ENCODE measurements at places on chromosomes 7 and 10.
A peak's percentile ranks its signal among the peaks of the same experiment; 100 is the strongest.

- DNase-seq = no peak
Observed at GRCh38 chr7:15828881-15829280, 142.4 kb upstream of the MEOX2 start.

DNA sequence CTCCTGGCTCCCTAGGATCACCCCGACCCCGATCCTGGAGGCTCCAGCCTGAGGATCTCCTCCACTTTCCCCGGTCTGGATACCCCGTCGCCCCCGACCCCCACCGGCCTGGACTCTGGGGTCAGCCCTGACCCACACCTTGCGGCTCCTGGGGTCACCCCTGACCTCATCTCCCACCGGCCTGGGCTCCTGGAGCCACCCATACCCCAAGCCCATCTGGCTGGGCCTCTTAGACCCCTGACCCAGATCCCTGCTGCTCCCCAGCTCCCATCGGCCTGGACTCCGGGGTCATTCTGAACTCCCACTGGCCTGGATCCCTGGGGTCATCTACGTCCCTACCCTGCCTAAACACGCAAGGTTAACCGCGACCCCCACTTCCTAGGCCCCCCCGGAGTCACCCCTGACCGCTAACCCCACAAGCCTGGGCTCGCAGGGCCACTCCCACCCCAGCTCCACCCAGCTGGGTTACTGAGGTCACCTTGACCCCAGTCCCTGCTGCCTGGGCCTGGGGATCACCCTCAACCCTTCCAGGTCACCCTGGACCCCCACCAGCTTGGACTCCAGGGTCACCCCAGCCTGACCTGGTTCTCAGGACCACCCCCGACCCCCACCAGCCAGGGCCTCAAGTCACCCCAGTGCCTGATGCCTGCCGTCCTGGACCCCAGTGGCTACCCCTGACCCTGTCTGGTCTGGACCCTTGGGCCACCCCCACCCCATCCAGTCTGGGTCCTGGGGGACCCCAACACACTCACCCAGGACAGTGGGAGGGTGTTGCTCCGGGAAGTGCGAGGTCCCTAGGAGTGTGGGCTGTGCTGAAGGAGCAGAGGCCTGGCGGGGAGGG lies 1.2 kb downstream of the FOXK1 start:
- DNase-seq = no peak

DNA sequence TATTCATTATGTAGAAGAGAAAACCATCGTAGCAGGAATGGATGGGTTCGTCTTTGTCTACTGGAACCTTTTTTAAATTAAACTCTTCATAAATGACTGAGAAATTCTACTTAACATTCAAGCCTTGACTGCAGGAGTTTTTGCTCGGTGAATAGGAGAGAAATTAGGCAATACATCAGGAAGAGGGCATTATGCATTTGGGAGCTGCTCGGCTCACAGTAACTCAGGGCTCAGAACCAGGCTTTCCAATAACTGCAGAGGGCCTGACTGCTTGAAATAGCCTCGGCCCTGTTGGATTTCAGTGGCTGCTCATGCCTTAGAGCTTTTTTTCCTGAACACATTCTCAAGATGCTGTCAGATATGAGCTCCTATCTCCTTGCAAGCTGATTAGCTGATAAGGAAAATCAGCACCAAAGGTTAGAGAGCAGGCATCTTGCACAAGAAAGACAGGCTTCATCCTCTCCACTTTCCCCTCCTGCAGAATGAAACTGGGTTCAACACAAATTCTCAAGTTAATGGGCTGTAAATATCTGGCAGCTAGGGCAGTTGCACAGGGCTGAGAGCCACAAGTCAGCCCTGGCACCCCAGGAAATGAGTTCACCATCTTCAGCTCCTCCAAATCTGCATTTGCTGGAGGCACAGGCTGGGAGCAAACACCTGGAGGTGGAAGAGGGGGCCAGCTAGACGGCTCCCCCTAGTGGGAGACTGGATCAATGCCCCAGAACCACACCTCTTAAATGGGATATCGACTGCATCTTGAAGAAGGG lies 24.3 kb downstream of the TECTB start:
- peak; percentile 6 for DNase-seq

- no peak for DNase-seq
Observed at GRCh38 chr10:48243487-48243886, 31.0 kb downstream of the FRMPD2 start.

DNA sequence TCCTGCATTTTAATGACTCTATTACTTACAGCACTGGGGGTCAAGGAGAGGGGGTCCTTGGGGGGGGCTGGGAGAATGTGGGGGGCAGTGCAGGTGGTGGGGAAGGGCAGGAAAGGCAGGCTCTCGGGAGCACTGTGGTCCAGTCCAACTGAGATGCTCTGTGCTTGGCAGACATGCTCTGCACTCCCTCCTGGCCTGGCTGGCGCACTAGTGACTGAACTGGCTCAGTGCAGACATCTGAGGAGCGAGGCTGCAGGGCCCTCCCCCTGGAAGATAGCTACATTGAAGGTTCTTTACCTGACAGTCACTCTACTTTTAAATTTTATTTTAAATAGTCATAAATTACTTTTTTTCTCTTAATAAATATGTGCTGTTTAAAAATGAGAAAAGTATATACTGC lies 105.7 kb downstream of the NEURL1 start:
- DNase-seq = no peak

DNA sequence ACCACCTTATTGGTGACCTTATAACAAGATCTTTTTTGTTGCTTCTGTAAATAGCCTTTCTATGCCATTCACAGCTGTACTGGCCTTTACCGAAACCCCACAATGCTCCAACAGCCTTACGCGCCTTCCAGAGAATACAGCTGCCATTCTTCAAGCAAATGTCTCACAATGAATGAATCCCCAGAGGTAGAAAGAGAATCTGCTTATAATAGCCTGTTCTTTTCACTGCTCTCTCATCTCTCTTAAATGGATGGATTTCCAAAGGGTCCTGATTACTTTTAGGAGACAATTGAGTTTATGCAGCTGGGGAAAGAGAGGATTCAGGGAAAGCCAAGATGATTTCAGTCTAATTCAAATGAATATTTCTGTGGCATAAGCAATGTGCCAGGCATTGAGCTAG lies 183.1 kb upstream of the PDE1C start:
- no peak for DNase-seq

DNA sequence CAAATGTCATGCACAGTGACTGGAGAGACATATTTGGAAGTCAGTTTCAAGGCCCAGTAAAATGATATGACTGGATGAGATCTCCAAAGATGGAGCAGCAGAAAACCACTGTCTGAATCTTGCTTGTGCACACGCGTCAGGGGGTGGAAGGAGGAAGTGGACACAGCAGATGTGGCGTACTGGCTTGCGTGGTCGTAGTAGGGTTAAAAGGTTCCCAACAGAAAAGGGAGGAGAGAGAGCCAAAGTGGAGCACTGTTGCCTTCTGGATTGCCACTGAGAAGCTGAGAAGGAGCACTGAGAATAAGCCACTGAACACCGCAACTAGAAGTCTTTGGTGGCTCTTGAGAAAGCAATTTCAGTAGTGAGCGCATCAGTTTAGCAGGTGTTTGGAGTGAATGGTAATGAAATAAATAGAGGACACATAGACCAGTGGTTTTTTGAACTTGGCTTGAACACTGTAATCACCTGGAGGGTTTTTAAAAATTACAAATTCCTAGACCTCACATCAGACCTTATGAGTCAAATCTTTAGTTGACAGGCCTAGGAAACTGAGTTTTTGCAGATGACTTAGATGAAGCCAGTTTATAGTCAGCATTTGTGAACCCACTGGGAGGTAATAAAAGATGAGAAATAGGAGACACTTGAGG lies 227.3 kb downstream of the PTEN start:
- DNase-seq = no peak

GRCh38 chr7:15167912-15168311 lies 265.4 kb upstream of the DGKB start:
- no peak for DNase-seq

GRCh38 chr7:120841608-120842007 lies 16.3 kb downstream of the TSPAN12 start:
- no peak for DNase-seq

GRCh38 chr10:49000437-49001398 lies 61.1 kb upstream of the LRRC18 start:
- no peak for DNase-seq

- no peak for DNase-seq
Observed at GRCh38 chr10:79397051-79397450, 48.4 kb downstream of the ZCCHC24 start.

DNA sequence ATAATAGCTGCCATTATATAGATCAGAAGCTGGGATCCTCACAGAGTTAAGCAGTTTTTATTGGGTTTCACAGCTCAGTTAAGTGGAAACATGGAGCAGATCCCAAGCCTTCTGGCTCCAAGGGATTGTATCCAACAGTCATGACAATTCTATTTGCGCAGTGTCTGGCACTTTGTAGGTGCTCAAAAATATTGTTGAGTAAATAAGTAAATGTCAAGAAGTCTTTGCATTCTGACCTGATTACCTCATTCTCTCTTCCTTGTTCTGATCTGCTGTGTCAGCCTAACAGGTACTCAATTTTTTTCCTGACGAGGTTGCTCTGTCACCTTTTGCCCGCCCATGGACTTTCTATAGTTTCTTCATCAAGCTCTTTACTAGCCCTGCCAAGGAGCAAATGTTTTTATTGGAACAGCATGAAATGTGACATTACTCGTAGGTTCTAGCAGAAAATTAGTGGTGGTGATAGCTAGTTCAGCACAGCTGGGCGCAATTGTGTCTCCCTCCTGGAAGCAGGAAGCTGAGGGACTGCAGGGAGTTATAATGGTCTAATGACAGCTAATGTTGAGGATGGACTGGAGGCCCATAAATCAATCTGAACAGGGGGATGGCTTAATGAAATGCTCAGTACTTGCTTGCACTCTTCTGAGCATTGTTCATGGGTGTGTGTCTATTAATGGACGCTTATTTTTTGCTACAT lies 680.2 kb downstream of the CCSER2 start:
- DNase-seq = no peak

DNA sequence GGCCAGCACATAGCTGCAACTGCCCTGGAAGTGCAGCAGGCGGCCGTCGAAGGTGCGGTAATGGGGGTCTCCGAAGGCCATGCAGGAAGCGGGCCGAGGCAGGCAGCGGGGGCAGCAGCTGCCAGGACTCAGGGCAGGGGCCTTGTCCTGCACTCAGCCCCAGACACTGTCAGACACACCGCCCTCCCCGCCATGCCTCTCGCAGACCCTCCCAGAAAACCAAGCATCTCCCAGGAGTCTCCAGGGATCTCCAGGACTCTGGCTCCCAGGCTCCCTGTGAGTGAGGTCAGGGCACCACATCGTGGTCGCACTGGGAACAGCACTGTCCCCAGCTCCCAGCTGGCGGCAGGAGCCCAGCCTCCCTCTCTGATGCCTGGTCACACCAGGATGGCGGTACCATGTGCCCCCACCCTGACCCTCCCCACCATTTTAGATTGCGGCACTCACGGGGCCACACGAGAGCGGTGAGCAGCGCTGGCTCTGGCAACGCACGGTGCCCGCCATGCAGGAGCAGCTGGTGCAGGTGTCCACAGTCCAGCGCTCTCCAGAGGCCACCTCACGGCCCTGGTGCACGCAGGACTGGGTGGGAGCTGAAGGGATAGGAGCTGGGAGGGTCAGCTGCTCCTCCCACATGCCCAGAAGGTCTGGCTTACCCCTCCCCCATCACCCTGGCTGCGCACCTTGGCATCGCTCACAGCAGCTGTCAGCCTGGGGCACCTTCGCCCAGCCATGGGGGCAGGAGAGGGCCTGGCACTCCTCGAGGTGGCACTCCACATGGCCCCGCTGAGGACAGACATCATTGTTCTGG lies 17.5 kb downstream of the ATP6V1F start:
- DNase-seq = peak; percentile 75

- DNase-seq = no peak
Observed at GRCh38 chr10:15579605-15580004, 140.1 kb downstream of the ITGA8 start.

DNA sequence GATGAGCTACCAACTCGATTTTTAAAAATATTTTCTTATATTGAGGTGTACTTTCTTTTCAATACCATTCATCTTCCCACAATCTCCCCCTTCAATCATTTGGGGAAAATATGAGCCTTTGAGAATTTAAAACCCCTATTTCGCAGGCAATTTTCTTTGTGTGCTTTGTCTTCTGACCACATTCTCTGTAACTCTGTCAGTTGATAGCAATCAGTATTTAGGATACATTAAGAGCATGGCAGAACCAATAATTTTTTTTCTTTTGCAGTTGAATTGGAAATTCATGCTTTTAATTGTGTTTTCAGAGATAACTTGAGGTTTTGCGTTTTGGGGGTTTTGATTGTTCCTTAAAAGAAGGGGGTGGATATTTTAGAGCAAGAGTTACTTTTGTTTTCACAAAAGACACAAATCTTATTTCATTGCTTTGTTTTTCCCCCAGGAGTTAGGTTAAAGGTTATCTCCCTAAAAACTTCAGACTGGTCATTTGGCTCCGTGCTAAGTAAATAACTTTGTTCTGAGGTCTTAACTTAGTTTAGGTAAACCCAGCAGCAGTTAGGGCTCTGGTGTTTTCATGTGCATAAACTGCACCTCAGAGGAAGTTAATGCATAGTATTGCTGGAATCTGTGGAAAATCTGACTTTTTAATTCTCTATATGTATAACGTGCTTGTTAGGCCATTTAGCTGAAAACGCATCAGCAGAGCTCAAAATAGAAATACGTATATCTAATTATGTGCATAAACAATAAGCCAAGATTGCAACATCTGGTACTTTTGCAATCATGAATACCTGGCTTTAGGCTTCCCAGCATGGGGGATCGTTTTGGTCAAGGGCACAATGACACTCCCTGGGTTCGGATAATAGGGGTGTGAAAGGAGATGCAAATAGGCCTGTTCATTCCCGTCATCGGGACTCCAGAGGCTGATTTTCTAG lies 676.4 kb upstream of the ANKRD30A start:
- DNase-seq = no peak

- DNase-seq = no peak
Observed at GRCh38 chr10:132326925-132327324, 5.1 kb upstream of the LRRC27 start.

DNA sequence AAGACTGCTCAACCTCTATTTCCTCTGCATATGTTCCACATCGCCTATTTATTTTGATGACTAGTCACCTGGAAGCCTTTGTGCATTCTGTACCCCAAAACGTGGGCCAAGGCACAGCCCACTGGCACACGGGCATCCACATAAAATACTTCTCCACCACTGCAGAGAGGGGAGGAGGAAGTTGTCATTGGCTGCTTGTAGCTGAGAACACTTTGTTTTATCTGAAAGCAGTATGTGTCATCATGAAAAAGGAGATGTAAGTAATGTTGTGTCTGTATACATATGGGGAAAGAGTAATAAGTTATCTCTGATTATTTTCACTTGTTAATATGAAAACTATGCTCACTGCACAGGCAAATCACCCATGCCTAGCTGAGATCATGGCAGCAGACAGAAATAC lies 48.2 kb upstream of the AMPH start:
- DNase-seq = no peak

DNA sequence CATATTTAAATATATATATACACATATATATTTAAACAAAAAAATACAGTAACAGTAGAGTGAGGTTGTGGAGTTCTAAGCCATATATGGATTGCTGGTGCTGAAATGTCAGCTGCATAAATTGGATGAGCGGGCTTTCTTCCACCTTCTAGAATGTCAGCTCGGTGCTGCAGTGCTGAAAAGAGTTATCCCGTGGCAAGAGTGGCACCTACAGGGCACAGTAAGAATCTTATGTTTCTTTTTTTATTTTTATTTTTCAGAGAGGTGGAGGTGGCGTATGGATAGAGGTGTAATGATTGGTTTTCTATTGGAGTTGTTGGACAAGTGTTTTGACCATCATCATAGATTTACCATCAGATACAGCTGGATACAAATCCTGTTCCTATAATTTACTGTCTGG lies 86.2 kb upstream of the DYNC1I1 start:
- DNase-seq = peak; percentile 50

GRCh38 chr10:19968745-19969144 lies 152.5 kb downstream of the PLXDC2 start:
- DNase-seq = no peak

GRCh38 chr7:40483630-40484029 lies 348.8 kb downstream of the SUGCT start:
- DNase-seq = no peak

Data from NCI-H2107 (cell line).